ENCODE measurements at places on chromosomes 3 and 15. TPM values are rescaled to one million over a fixed set of nuclear protein-coding genes. Genes with fewer than 3 reads are reported as not detected.

DNA sequence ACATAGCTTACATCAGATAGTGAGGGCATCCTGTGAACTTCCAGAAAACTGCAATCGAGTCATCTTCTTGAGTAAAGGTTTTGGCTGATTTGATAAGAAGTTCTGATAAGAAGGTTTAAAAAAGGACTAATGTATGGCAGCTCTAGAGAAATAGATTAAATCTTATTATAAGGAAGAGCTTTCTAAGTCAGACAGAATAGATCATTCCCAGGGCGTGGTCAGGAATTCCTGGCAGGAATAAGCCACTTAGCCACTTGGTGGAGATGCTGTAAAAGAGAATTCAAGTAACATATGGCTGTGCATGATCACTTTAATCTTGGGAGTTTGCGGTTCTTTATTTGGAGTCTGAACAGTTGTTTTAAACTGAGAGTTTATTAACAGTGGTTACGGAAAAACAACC, 17.4 kb downstream of the PGBD4 start:
- no peak for DNase-seq

DNA sequence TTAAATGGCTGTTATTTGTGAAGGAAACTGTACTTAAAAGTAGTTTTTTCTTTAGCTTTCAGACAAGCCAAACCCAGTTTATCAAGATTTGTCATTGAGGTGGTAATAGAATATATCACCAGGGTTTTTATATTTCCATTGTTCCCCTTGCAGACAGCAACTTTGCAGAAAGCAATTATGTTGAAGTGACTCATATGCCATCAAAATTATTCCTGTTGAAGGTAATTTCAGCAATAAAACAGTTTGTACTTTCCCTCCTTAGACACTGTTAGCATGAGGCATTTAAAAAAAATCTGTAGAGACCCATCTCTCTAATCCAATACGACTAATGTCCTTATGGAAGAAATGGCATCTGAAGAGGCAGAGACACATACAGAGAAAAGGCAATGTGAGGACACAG, 219.0 kb downstream of the NFKBIZ start:
- no peak for DNase-seq

DNA sequence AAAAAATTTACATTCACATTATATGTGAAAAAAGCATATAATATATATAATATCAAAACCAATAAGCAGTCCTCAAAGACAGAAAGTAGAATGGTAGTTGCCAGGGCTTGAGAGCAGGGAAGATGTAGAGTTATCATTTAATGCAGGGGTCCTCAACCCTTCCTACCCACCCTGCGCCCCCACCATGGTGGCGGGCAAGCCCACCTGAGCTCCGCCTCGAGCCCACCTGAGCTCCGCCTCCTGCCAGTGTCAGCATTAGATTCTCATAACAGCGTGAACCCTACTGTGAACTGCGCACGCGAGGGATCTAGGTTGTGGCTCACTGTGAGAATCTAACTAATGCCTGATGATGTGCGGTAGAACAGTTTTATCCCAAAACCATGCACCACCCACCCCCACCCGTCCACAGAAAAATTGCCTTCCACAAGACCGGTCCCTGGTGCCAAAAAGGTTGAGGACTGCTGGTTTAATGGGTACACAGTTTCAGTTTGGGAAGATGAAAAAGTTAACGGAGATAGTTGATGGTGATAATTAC, 3.0 kb downstream of the TRIM59 start:
- no peak for DNase-seq

DNA sequence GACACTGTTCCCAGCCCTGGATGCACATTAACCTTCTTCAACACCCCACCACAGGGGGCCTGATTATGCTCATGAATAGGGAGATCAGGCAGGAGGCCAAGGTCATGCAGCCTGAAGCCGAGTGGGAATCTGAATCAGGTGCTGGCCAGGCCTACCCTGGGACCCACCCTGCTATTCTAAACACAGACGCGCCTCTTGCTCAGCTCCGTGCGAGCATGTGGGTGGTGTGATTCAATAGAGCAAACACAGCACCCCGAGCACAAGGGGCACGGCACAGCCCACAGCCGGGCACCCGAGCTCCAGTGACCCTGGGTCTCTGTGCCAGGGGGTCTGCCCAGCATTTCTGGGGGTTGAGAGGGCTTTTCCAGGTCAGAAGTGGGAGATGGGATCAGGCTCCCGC, 24.6 kb upstream of the GRIP2 start:
- peak; percentile 19 for DNase-seq

The HRH1 gene
- 5.6 TPM for total RNA-seq
